T47D (cell line): ENCODE measurements at places on chromosomes 1 and 21.

- DNase-seq: no peak
These were observed 87.7 kb downstream of the ST6GALNAC3 start for GRCh38 chr1:76162254-76162653.

DNA sequence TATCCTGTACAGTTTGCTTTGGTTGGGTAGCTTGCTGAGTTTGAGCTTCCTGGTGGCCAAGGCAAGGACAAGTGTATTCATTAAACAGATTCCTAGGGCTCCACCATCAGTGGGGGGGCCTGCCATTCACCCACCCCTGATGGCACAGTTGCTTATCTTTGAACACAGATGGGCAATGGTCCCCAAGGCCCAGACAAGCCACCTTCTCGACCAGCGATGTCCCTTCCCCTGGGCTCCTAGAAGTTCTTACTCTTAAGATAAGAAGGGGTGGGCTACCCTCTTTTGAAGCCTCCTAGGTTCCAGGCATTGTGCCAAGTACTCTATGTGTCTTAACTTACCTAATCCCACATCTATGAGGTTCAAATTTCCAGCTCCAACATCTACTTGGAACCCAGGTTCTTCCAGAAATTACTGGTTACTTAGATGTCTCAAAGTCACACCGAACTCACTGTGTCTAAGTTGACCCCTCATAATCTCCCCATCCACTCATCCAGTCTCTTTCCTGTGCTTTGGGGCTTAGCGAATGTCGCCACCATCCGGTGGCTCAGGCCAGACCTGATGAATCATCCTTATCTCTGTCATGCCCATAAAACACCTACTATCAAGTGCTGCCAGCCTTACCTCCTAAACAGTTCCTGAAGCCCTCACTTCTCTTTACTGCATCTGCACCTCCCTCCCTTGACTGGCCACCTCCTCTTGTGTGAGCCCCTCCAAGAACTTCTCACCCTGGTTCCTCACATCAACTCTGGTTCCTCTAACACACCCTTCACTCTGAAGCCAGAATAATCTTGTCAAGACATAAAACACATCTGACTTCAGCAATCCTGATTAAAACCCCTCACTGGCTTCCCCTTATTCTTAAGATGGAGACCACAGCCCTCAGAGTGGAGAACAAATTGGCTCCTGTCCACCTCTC lies 50.1 kb downstream of the KLHDC7A start:
- DNase-seq: no peak

DNA sequence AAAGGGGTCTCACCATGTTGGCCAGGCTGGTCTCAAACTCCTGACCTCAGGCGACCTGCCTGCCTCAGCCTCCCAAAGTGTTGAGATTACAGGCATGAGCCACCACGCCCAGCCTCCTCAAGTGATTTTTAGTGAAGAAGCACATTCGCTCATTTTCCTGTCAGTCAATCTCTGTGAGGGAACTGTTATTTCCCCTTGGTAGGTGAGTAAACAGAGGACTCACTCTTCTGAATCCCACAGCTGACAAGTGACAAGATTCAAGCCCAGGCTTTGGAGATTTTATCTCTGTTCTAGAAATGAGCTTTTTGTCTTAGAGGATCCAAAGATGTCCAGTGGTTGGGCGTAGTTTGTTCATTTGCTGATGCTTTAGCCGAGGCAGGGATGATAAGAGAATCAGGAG lies 43.9 kb upstream of the TACSTD2 start:
- no peak for DNase-seq

DNA sequence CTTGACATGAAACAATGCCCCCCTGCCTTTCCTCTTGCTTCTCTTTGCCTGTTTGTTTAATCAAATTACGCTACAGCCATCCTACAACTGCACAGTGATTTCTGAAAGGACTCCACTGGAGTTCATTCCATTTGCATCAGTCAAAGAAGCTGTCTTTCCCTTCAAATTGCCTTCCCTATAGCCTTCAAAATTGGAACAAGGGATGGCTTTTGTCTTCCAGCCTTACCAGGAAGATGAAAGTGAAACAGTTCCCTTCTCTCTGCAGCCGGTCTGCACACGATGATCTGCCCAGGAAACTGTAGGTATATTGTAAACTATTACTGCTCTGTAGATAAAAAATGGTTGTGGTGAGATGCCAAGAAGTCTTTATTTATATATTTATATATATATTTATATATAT lies 65.6 kb upstream of the ETS2 start:
- DNase-seq: no peak

DNA sequence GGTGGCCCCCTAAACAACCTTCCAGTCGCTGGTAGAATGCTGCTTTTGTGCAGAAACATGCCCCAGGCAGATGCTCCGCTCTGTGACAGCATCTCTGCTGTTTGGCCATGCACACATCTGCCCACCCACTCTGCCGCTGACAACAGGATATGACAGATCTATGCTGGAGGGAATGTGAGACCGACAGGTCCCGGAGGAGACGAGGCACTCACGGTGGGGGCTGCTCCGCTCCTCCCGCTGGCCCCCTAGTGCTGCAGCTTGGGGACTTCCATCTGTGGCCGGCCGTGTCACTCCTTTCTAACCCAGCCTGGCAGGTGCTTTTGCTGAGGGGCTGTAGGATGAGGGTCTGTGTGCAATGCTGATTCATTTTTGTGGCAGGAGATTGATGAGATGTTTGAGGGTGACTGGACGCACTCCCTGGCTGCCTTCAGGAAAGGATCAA lies 49.1 kb upstream of the DMRTB1 start:
- DNase-seq: no peak

DNA sequence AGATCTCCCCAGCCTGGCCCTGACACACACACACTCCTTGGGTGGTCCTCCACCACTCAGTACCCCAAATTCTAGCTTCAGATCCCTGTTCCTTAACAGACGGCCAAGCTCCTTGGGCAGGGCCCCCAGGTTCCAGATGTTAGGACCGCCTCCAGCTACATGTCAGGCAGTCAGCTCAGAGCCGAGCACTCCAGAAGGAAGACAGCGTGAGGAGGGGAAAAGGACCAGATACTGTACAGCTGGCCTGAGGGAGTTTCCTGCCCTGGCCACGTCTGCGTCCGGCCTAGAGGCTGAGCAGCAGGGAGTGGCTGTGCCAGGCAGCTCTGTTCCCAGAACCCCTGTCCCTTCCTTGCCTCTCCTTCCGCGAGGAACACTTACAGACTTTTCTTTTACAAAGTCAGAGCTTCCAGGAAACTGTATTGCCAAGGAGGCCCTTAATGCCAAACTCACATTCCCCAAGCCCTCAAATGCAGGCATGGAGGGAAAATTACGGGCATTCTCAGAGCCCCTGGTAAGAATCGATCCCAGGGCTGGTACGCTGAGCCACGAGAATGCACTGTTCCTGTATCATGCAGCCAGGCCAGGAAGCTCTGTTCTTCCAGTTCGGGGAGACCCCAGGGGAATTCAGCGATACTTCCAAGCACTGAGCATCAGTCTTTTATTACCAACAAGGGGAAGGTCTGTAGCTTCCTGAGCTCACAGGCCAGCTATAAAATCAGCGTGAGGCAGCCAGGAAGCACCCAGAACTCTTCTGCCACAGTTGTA lies 45.2 kb upstream of the CNTN2 start:
- DNase-seq: no peak

- no peak for DNase-seq
These were observed 25.1 kb downstream of the RRP1 start for GRCh38 chr21:43814215-43815106.

DNA sequence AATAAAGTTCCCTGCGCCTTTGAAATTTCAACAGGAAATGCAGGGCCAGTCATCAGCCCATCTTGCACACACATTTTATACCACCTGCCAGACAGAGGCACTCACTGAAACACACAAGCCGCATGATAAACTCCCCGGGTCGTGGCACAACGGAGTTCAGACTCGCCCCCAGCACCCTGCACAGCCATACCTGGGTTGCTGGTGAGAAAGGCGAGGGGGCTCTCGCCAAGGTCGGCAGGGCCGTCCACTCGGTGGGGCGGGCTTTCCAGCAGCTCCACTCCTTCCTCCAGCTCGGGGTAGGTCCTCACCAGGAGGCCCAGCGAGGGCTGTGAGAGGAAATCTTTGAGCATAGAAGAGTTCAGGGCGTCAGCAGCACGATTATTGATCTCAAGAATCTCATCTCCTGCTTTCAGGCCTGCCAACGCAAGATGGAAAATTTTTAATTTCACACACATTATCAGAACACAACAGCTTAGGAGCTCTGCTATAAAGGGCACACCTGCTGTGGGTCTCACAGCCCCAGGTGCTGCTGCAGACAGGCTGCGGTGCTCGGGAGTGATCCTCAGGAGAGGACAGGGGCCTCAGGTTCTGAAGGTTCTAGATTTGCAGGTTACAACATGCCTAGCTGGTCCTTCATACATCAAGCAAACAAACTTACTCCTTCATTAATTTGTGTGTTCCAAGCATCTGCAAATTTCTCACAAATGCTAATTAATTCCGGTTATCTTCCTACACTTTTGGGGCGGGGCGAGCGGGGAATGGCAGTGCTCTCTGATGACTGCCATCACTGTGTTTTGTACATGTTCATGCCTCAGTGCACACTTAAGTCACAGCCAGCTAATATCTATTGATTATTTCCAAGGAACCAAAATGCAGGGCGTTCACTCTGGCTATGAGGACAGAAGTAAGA lies 144.2 kb upstream of the KRTAP19-8 start:
- no peak for DNase-seq

DNA sequence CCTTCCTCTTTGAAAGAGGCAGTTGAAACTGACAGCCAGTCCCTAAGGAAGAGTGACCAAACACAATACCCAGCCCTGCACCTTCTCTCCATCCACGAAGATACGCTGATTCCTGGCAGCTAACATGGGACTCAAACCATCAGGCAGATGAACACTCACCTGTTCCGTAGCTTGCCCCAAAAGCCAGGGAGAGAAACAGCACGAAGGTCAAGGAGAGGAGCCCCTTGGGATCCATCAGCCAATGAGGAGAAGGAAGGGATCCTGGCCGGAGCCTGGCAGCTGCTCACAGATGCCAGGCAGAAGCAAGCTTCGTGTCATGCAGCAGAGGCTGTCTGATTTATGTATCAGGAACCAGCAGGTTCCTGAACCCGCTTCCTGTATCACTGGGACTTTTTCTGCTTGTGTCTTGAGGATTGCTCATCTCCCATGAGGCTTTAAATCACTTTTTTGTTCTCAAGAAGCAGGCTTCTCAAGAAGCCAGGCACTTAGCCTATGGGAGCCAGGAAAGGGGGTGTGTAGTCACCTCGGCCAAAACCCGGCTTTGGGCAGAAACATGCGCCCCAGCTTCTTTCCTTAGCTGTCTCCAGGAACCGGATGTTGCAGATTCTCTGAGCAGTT lies at the start of gene SLAMF1:
SLAMF1 (minus strand) TSS at position 334 of the 618 bp plus-strand sequence; CDS start at position 235, 99 bp downstream.
- no peak for DNase-seq

DNA sequence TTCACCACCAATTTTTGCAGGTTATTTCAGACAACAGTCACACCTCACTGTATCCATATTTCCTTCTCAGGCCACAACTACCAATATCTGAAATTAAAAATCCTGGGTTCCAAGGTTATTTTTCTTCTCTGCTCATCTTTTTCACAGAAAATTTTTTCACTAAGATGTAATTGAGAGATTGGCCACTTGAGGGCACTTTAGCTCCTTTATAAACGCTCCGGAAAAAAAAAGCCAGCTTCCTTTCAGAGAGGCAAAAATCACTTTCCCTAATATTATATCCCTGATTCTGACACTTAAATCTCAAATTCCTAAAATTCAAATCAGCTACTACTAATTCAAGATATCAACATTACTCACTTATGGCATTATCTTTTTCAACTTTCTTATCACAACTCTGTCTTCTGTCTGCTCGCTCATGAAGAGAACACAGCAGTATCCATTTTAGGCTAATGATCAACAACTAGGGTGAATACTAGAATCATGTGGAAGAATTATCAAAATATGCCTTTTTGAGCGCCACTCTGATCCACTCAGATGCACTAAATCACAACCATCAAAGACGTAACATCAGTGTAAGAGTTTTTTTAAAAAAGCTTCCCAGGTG lies 101.4 kb upstream of the RGS1 start:
- peak; percentile 58 for DNase-seq

DNA sequence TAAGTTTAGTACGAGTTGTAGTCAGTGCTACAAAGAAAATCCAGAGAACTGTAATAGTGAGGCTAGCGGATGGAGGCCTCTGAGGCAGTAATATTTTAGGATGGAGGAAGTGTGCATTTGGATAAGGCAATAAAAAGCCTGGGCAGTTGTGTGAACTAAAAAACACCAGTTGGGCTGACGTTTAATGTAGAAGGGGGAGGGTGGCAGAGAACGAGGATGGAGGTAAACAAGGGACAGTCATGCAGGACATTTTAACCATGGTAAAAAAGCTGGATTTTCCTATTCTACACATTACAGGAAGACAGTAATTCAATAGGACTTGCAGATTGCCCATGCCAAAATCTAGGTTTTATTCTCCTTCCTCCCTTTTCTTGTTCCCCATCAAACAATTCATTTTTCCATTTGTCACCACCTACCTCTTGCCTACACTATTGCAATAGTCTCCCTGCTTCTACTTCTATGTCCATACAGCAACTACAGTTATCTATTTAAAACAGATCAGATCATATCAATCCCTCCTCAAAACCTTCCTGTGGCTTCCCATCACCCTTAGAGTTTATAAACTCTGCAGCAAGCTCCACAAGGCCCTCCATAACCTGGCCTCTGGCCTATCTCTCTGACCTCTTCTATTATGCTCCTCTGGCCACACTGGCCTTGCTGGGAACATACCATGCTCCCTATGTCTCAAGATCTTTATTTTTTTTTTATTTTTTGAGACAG lies 27.7 kb downstream of the ERO1B start:
- no peak for DNase-seq

GRCh38 chr21:14526836-14527695 lies 19.0 kb downstream of the SAMSN1 start:
- DNase-seq: no peak

- DNase-seq: no peak
These were observed 54.5 kb downstream of the ATP1B1 start for GRCh38 chr1:169160845-169161495.

DNA sequence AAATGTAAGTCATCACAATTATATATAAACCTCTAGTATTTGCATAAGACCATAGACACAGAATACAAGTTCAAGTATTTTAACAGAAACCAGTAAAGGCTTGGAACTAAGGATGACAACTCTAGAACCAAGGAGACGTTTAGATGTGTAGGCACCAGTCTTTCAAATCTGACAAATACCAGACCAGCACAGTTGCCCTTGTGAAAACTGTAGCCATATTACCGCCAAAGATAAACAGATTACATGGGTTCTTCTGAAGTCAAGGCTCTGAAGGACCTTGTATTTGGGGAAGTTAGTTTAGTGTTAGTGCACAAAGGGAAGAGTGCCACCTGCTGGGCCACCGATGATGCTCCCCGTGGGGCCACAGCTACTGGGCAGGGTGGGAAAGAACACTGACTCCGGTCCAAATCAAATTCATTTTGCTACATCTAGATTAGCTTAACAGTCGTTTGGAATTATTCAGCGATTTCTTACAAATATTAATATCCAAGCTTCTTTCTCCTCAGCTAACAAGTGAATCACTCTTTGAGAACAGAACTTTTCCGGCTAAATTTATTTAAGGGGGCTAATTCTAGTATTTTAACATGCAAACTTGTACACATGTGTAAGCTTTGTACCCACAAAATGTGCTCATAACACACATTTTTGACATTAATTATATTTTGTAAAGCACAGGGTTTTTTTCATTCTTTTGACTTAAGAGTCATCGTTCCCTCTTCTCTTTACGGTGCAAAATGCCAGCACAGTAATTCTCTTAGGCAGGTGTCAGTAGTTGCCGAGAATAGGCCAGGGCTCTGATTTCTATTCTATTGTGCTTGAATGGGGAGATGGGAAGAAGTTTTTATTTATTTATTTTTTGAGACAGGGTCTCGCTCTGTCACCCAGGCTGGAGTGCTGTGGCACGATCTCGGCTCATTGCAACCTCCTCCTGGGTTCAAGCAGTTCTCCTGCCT lies 8.0 kb upstream of the NIBAN1 start:
- DNase-seq: peak; percentile 26
